Gastrocnemius medialis (tissue), 4 donors: ENCODE measurements at places on chromosomes 1 and 21.

DNA sequence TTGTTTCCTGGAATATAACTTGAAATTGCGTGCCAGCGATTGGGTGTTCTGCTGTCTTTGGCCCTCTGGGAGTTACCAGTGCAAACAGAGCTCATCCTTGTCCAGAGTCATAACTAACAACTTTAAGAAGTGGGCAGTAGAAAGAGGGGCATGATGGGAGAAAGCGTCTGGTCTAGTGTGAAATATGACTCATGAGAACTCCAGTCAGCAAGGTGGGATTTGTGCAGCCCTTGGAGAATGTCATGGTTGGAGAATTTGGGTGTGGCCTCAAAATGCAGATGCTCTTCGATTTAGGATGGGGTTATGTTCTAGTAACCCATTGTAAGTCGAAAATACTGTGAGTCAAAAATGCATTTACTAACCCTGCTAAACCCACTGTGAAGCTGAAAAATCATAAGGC lies 12.9 kb downstream of the ATP1B1 start:
- DNase-seq = no peak

- DNase-seq = peak; percentile 68
These were observed 75.2 kb downstream of the MPZL1 start for GRCh38 chr1:167797015-167797414.

GRCh38 chr1:47996406-47997226 lies 569 bp downstream of the TRABD2B start:
- no peak for DNase-seq

- DNase-seq = no peak
These were observed 28.5 kb downstream of the WNT4 start for GRCh38 chr1:22114083-22115012.

DNA sequence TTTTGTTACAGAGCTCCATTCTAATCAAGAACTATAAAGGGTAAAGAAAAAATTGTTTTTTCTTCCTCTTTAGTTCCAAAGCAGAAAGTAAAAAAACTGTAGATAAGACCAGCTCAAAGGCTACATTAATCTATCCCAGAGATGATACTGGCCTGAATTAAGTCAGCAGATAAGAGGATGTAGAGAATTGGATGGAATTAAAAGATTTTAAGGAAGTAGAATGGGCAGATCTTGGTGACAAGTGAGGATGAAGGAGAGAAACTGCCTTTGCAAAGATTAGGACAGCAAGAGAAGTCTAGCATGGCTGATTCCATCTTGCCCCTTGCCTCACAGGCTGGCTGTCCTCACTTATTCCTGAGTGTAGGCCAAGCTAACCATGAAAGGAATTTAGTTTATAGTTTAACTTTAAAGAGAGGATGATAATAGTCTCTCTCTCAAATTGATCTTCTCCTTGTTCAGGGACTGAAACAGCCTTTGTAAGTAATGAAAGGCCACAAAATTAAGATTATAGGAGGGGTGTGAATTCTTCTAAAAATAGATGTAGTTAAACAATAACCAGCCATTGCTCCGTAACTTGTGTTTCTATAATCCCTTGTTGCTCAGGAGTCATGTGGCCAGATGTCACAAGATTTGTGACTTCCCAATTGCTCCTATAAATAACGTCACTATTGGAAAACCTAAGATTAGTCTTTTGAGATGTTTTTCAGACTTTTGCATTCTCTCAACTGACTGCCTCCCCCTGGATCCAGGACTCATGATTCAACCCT lies 265.0 kb upstream of the USP24 start:
- no peak for DNase-seq

DNA sequence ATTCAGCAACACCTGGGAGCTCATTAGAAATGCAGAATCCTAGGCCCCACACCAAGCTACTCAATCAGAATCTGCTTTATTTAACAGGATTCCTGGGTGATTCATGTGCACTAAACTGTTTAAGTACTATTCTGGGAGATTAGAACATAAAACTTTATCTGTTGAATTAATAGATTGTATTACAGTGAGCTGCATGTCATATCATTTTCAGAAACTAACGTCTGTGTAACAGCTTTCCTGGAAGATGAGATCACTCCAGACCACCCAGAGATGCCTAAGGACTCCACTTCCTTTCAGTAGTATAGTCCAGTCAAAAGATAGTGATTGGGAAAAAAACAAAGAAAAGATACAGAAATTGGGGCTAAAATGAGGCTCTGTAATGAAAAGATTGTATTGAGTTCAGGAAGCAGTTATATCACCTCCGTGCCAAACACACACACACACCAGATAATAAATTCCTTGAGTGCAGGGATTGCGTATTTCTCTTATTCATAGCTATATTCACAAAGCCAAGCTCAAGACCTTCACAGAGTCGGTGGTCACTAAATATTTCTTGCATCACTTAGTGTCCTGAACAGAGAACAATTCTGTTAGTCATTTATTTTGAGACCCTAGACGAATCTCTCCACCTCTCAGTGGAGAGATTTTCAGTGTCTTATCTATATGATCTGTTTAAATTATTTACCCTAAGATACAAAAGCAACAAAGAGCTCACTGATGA lies 178.2 kb downstream of the DSCAM start:
- no peak for DNase-seq

- DNase-seq = no peak
These were observed 723.5 kb downstream of the LTN1 start for GRCh38 chr21:28269173-28269572.

- DNase-seq = no peak
These were observed 19.2 kb downstream of the CD1D start for GRCh38 chr1:158199849-158200248.

- DNase-seq = no peak
These were observed 21.2 kb upstream of the PLA2G2C start for GRCh38 chr1:20207546-20207945.

DNA sequence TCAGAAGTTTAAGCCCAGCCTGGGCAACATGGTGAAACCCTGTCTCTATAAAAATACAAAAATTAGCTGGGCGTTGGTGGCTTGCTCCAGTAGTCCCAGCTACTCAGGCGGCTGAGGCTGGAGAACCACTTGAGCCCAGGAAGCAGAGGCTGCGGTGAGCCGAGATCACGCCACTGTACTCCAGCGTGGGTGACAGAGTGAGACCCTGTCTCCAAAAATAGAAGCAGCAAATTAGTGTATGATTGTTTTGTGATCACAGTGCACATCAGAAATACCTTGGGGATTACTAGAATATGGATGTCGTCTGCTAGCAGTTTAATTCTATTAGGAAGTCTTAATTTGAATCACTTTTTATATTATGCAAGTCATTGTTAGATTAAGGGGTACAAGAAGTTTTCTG lies 59.0 kb downstream of the ZBTB17 start:
- no peak for DNase-seq

GRCh38 chr21:18772404-18772803 lies 368.8 kb upstream of the TMPRSS15 start:
- DNase-seq = no peak

- DNase-seq = no peak
These were observed 59.0 kb downstream of the ALPL start for GRCh38 chr1:21568006-21568746.

- peak; percentile 26 for DNase-seq
These were observed 600.5 kb downstream of the USP25 start for GRCh38 chr21:16330082-16330907.

- DNase-seq = no peak
These were observed 711.7 kb upstream of the PTBP2 start for GRCh38 chr1:96009831-96010434.

DNA sequence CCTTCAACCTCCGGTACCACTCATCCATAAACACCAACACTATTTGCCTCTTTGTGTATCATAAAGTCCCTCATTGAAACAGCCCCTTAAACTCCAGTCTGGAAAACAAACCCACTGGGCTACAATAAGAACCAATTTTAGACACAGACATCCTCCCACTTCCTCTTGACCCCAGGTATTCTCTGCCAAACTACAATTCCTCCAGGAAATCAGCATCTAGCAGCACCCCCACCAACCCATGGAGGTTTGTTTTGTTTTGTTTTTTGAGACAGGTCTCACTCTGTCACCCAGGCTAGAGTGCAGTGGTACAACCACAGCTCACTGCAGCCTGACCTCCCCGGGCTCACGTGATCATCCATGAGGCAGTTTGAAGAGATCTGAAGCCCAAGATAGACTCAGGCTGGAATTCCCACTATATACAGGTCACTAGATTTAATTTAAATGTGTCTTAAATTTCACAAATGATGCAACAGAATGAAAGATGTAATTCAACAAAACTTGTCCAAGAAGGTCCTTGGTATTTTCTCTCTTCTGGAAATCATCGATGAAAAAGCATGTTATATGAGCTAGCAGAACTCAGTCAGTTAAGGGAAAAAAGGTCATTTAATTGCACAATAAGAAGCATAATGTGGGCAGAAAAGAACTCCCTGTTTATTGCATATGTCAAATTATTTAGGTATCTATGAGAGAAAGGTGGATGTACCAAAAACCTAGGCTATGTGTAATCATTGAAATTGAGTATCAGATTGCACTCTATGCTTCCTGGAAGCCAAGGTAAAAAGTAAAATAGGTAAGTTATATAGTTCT lies 30.3 kb downstream of the TCP10L start:
- no peak for DNase-seq

DNA sequence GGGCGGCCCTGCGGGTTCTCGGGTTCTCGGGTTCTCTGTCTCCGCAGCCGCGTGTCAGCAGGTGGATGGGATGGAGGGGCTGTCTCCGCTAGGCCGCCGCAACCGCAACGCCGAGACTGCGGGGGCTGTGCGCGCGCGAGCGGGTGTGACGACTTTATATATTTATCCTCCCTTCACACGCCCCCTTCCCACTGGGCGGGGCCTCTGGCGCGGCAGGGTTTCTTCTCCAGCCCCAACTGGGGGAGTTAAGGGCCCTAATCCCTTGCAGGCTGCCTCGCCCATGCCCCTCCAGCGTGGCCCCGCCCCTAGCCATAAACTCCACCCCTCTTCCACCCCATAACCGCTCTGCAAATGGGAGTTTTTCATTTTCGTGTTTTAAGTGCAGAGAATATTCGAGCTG lies 3.4 kb downstream of the IGSF21 start:
- DNase-seq = no peak

GRCh38 chr1:229470406-229471043 lies 36.6 kb upstream of the ACTA1 start:
- DNase-seq = no peak

- no peak for DNase-seq
These were observed 11.3 kb upstream of the HEATR1 start for GRCh38 chr1:236615399-236616148.

GRCh38 chr1:180620581-180620980 lies 11.2 kb upstream of the XPR1 start:
- no peak for DNase-seq

- no peak for DNase-seq
These were observed 122.0 kb downstream of the CLIC6 start for GRCh38 chr21:34790834-34791233.

- DNase-seq = no peak
These were observed 86.9 kb upstream of the UBE2U start for GRCh38 chr1:64116537-64116936.

DNA sequence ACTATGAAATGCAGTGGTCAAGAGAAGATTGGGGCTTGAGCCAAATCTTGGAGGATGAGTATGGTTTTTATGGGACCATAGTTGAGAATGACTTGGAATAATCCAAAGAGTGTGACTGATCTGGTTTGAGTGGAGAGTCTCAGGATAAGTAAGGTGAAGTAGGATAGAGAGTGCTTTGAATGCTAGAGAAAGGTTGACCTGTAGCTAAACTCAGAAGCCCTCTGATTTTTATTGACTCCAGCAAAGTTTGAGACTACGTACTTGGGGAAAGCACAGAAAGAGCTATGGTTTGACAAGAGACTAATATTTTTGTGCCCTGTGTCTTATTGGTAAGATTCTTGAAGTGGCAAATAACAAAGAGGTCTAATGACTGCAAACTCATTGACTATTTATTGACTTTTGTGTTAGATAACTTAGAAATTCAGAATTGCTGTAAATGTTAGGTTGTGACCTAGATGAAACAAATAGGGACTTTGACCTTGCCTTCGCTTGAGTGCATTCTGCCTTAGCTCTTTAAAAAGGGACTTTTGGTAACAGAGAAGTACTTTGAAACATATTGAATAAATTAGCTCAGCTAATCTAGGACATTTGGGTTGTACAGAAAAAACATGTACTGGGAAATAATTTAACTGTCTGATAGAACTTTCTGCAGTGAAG lies 35.1 kb downstream of the UAP1 start:
- no peak for DNase-seq

DNA sequence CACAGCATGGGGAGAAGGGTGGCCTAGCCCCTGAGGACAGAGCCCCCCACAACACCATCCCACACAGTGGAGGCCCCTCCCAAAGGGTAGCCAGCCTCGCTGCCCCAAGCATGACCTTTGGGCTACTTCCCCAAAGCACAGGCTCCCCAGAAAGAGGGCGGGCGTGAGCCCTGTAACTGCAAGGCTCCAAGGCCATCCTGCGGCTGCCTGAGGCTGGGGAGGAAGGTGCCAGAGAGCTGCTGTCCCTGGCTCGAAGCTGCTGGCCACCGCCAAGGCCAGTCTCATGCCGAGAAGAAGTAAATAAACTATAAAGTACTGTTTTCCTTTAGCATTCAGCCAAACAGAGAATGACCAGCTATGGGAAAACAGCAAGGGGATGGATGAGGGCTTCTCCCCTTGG lies 27.5 kb downstream of the UBASH3A start:
- DNase-seq = no peak

- DNase-seq = peak; percentile 6
These were observed 372.1 kb upstream of the B3GALT2 start for GRCh38 chr1:193558491-193559028.

DNA sequence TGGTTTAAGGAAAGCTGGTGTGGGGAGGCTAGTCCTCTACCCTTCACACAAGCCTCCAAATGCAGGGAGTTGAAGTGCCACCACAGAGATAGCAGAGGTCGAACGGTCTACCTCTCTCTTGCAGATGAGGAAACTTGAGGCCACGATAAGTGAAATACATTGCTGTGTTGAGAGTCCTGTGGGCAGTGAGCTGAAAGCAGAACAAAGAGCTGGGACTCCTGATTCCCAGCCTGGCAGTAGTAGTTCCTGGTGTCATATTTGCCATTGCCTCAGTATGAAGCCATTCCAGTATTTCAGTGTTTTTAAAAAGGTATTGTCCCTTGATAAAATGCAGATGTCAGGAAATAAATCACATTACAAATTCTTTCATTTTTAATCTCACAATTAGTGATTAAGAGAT lies 28.6 kb downstream of the AK4 start:
- no peak for DNase-seq

DNA sequence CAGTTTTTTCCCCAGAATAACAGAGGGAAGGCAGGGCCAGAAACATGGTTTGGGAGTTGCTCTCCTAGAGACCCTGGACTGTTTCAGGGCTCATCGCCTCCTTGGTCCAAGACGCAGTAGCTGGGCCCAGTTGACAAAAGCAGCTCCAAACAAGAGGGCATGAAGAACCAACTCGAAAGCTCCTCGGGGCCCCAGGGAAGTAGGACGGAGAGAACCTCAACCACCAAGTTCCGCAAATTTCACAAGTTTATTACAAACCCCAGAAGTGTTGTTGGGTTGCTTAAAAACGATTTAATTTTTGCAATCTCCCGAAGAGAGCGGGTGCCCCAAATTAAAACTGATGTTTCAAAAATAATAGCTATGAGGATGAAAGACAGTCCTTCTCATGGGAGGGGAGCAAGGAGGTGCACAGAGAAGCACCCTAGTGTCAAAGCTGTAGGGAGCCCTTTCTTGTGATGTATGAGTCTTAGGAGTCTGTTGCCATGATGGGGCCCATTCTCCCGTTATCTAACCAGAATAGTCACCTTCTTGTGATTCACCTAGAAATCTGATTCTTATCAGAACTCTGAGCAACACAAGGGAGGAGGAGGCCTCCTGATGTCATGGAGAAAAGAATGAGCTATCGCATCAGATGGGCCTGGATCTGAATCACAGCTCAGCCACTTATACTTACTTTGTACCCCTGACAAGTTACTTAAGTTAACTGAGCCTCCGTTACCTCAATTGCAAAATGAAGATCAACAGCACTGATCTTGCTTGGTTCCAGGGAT lies 165.7 kb upstream of the IRF2BP2 start:
- DNase-seq = no peak

GRCh38 chr1:54519709-54520108 lies 28.3 kb upstream of the ACOT11 start:
- no peak for DNase-seq
